RPMI8226 (cell line): ENCODE measurements at places on chromosomes 3 and 15.
A peak's percentile ranks its signal among the peaks of the same experiment; 100 is the strongest.

GRCh38 chr3:11206316-11206715 lies 52.0 kb downstream of the HRH1 start:
- no peak for DNase-seq

- DNase-seq = peak; percentile 85
These were observed 58.1 kb upstream of the MEF2A start for GRCh38 chr15:99507504-99508310.

DNA sequence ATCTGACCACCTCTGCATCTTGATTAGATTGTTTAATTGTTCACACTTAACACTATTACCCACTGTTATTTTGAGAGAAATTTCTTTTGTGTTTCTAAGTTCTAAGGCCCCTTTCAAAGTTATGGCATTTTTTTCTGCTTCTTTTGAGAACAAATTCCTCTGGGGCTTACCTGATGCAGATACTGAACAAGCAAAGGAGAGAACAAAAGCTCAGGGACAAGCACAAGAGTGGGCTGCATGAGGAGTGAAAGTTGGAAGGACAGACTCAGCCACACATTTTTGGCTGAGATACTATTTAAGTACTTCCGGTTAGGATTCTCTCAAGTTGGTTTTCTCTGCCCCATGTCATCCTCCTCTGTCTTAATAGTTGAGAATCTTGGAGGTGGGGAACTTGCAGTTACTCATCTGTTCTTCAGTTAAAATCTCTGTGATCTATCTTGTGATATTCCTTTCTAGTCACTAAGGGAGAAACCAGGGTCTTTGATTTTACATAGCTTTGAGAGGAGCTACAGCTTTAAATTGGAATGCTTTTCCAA lies 54.7 kb downstream of the CMTM6 start:
- no peak for DNase-seq

DNA sequence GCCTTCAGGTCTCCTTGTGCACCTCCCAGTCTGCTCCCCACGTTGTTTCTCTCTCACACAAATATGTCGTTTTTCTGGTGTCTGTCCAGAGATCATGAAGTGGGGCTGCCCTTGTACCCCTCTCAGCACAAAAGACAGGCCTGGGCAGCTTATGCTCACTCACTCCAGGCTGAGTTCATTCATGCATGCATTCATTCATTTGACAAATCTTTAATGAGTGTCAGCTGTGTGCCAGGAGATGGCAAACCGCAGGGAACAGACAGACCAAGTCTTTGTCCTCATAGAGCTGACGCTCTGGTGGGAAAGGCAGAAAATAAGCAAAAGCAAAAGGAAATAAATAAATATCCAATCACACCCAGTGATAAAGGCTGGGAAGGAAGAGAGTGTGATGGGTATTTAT lies 7.6 kb upstream of the TRH start:
- DNase-seq = no peak

GRCh38 chr3:78792733-78793132 lies 975.1 kb downstream of the ROBO1 start:
- no peak for DNase-seq

DNA sequence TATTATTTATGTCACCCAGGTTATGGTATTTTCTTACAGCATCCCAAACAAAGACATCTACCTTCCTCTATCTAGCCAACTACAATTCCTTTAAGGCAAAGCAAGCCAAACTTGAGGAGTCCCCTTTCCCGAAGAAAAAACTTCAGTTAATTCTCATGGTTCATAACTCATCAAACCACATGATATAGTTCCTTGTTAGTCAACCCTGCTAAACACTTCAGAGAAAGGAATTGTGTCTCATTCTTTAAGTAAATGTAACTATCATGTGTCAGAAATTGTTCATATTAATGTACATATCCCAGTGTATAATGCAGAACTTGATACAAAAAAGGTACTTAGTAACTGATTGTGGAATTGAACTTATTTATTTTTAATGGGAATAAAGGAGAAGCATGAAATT lies 44.4 kb downstream of the ST3GAL6 start:
- DNase-seq = no peak

GRCh38 chr3:77436908-77437307 lies 397.0 kb downstream of the ROBO2 start:
- DNase-seq = no peak

DNA sequence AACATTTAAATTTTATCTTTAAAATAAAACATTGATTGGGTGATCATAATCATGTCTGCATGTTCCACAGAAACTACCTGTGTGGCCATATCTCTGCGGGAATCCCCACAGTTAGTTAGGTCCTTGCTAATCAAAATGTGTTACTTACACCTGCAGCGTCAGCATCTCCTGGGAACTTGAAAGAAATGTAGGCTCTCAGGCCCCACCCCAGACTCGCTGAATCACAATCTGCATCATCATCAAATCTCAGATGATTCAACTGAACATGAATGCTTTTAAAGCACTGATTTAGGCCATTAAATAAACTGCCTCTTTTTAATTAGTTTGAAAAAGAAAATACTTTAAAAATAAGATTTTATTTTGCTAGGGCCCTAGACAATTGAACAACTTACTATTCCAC lies 577.8 kb downstream of the PYDC2 start:
- DNase-seq = peak; percentile 97

DNA sequence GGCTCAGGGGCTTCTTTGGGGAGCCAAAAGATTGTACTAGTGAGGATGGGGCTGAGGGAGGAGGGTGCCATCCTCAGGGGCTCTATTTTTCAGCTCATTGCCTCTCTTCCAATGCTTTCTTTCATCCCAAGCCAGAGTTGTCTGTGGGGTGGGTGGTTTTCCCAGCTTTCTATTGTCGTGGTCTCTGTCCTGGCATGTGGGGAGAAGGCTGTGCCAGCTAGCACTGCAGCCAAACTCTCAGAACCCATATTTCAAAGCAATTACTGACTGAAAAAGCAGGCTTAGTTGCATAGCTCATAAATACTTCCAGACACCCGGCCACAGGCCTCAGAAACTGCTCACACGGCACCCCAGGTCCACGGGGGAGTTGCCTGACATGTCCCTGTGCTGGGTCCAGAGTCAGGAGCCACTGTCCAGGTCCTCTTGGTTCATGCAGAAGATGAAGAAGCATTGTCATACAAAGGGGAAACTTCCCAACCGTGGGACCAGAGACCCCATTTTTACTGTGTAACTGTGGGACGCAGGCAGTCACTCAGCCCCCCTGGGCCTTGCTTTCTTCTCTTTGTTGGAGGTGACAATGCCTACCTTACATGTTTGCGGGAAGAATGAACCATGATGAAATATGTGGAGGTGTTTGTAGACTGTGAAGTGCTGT lies 27.6 kb downstream of the FGD5 start:
- no peak for DNase-seq

DNA sequence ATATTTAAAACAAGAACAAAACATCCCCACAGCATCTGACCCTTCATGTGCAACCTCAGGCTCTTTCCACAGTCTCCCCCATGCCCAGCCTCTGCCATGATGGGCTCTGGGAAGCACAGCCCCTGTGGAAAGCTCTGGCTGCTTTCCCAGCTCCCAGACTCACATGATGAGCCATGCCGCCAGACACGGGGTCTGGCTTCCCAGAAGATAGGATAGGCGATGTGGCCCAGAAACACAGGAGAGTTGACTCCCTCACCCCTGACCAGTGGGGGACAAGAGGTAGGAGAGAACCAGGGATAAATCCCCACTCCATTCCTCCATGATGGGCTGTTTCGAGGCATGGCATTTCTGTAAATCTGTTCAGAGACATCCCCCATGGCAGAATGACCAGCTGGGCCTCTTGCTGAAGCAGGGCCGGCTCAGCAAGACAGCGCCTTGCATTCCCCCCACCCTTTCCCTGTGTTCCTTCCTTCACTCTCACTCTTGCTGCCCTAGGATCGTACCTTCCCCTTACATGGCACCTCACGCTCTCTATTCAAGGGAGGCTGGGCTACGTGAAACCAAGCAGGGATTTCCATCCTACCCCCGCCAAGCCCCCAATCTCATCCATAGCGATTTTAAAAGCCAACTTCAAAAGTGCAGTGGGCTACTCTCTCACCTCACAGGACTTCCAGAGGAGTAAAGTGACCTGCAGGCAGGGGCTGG lies 192.4 kb downstream of the ABHD5 start:
- no peak for DNase-seq

GRCh38 chr15:91988071-91988470 lies 134.6 kb downstream of the SLCO3A1 start:
- DNase-seq = no peak

DNA sequence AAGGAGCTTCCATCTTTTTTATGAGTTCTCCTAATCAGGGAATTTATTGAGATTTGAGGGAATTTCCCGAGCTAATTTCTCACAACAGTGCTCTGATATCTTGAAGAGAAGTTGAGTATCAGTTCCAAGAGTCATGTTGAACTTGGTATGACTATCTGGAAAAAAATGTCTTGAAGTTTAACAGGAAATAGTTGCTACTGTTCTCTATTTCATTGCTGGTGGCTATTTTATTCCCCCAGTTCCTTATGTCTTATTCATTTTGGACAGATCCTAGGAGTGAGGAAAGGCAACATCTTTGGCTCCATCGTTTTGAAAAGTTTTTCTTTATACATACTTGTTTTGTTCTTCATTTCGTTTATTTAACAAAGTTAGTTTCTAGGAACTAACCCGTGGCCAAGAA lies 307.8 kb upstream of the AGTR1 start:
- no peak for DNase-seq

DNA sequence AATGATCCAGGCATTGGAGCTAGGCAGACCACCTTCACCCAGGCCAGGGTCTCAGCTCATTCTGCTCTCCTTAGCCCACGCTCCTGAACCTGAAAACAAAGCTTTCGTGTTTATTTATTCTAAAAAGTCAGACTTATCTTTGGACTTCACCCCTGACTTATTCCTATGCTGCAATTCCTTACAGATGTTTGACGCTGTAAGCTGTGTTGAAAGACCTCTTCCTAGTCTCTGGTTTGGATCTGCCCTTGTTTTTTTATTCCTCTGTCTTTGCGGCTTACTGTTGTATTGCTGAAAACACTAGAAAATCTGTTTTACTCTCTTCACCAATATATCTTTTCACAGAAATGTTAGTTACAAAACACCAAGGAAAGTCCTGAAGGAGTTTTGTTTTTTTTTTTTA lies 40.5 kb upstream of the LDHAL6B start:
- DNase-seq = no peak

DNA sequence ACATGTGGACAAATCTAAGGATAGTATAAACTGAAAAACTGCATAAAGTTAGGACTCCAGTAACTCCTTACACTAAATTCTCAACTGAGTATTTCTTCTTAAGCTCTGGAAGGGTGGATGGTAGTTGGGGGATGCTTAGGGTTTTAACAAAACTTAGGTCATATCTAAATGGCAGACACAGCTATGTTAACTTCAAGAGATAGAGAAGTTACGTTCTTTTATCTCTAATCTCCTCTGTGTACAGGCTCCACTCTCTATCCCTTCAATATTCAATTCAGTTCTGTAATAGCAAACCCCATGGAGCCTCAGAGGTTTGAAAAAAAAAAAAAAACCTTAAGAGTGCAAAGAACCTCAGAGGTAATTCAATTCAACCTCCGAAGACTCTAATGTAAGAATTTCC lies 3.1 kb downstream of the CMTM6 start:
- DNase-seq = no peak

GRCh38 chr3:149648525-149648924 lies 9.3 kb downstream of the WWTR1 start:
- no peak for DNase-seq

GRCh38 chr3:182212479-182213076 lies 500.9 kb downstream of the SOX2 start:
- no peak for DNase-seq

DNA sequence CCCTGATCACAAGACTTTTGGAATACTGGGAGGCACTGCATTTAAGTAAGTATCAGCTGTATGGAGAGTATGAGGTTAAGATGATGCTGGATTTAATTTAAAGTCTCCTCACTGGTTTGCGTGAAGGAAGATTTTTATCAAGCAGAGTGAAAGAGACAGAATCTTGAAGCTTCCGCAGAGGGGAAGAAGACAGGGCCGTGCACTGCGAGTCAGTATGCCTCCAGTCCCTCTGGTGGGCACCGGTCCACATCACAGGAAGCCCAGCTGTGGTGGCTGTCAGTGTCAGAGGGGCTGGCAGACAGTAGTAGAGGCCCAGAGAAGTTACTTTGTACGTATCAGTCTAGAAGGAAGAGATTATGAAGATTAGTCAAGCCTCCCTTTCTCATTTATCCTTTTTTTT lies 379.0 kb upstream of the TPRG1 start:
- peak; percentile 7 for DNase-seq

- no peak for DNase-seq
These were observed 4.6 kb downstream of the TLE3 start for GRCh38 chr15:70093070-70093469.

- DNase-seq = no peak
These were observed 20.9 kb downstream of the IL12A start for GRCh38 chr3:160009525-160009924.

GRCh38 chr3:4711680-4711992 lies 218.5 kb downstream of the ITPR1 start:
- no peak for DNase-seq

DNA sequence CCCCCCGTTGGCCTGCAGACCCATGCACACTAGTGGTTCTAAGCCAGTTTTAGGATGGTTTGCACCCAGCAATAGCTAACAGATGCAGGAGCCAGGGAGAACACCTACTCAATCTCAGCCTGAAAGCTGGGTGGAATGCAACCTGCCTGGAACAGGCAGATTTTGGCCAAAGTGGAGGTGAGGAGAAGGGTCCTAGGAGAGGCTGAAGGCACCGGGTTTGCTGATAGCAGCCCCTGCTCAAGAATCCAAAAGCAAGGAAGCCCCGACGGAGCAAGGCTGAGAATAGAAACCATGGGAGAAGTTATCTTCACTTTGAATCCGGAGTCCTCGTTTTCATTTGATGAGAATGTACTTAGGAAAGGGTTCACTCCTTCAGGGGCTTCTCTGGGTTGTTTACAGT lies 9.9 kb downstream of the RRP9 start:
- DNase-seq = no peak
